ENCODE measurements at places on chromosomes 11 and 22.

GRCh38 chr11:120514541-120515121, 3.1 kb downstream of the GRIK4 start:
- DNase-seq, result no peak

GRCh38 chr11:8262552-8263108, 1.0 kb downstream of the LMO1 start:
- no peak for DNase-seq

DNA sequence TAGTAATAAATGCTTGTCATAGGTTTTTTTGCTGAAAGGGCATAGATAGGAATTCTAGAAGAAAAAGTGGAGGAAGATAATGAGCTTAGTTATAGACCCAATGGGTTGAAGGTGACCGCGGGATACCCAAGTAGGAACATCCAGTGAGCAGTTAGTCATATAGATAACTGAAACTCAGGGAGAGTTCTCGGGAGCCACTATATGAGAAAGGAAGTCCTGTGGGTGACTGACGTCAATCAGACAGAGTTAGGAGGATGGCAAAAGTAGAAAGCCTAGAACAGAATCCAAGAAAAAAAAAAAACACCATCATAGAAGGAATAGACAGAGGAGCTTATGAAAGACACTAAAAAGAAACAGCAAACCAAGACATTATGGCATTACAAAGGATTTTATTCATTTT, 1.6 kb upstream of the CNGA4 start:
- no peak for DNase-seq

DNA sequence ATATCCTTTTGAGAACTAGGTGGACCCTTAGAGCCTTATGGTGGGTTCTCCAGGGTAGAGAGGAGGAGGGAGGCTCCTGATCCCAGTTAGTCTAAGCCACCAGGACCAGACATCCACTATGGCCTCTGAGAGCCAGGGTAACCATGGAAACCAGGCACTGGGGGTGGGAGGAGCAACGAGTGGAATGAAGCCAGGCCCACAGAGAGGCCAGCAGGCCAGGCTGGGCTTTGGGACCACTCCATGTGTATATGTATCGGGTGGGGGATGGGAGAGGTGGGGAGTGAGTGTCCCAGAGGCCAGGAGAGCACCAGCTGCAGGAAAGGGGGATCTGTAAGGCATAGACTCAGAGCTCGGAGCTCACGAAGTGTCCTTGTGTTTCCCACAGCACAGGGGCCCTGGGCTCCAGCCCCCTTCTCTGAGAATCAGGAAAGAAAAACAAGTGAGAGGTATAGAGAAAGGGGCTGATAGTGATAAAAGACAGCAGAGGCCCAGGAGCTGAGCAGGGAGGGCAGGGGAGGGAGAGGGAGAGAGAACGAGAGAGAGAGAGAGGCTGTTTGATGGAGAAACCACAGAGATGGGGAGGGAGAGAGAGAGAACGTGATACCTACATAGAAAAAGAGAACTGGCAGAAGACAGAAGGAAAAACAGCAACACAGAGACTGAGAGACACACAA, 15.5 kb upstream of the TSPAN18 start:
- no peak for DNase-seq

DNA sequence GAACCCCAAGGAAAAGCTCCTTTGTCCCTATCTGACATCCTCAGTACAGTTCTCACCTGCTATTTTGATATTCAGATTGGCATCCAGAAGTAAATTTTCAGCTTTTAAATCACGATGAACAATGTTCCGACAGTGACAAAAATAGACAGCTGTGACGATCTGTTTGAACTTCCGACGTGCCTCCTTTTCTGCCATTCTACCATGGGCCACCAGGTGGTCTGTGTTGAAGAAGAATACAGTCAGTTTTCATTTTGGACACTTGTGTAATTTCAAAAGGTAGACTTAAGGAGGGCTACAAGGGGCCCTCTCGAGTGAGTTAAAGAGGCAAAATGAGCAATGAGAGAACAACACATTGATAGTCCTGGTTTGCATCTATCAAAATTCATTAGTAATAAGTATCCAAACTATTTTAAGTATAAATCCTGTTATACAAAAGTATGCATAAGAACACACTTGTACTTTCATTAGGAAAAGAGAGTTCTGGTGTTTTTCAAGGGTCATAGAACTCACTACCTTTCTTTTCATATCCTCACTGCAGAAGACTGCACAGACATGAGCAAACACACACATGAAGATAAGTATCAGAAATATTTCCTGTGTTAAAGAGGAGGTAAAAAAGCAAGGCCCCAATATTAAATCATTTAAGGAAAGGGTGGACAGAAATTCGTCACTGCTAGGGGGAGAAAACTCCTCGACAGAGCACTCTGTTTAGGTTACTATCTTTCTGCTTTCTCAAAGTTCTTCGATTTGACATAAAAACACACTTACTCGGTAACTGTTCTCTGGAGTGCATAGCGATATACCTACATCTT, 89.9 kb upstream of the APOA1 start:
- DNase-seq, result no peak

All from cerebellar nuclear complex (tissue), 1 donor.